Temporal lobe (tissue), 4 donors: ENCODE measurements at places on chromosomes 5 and 9. TPM values are rescaled to one million over a fixed set of nuclear protein-coding genes. Genes with fewer than 3 reads are reported as not detected.

Gene FAT2
- total RNA-seq = 1.7 TPM

Gene DAPK1
- total RNA-seq = 62.9 TPM

Gene SAXO1
- total RNA-seq = under 0.01 TPM

Gene FSTL4
- 0.98 TPM for total RNA-seq

Gene FBXO4
- 15.2 TPM for total RNA-seq

Gene SLC6A19
- total RNA-seq = under 0.01 TPM

Gene RLN1
- total RNA-seq = not detected

Gene FAM151B
- total RNA-seq = 19.2 TPM

Gene FOXD4L6
- not detected for total RNA-seq

Gene SPATA31C1
- not detected for total RNA-seq

Gene GRHPR
- total RNA-seq = 44.3 TPM

Gene TRIM36
- 79.2 TPM for total RNA-seq

Gene TNFSF15
- under 0.01 TPM for total RNA-seq

Gene OTULINL
- 15.5 TPM for total RNA-seq

Gene DENND1A
- 16.7 TPM for total RNA-seq

Gene SMIM33
- total RNA-seq = not detected

Gene DDX31
- total RNA-seq = 5.9 TPM

Gene SPIN1
- 256 TPM for total RNA-seq

Gene ACOT12
- total RNA-seq = 0.98 TPM

Gene NIM1K
- total RNA-seq = 5.9 TPM

Gene LHX3
- under 0.01 TPM for total RNA-seq

Gene HNRNPA0
- 40.1 TPM for total RNA-seq

Gene N4BP3
- total RNA-seq = 7.4 TPM

Gene IFNE
- not detected for total RNA-seq

Gene GPR151
- 0.25 TPM for total RNA-seq

Gene GPRIN1
- 104 TPM for total RNA-seq

Gene CLTB
- total RNA-seq = 42.3 TPM

Gene GARIN3
- not detected for total RNA-seq

Gene ASS1
- 16.2 TPM for total RNA-seq

Gene ARID3C
- not detected for total RNA-seq

Gene TAS2R1
- not detected for total RNA-seq

Gene SCGB3A2
- not detected for total RNA-seq

Gene NUTM2G
- total RNA-seq = not detected

Gene CD274
- total RNA-seq = 0.49 TPM

Gene P4HA2
- total RNA-seq = 8.9 TPM

Gene IL31RA
- total RNA-seq = not detected

Gene SLC6A3
- not detected for total RNA-seq

Gene PCA3
- 0.49 TPM for total RNA-seq

Gene MEGF9
- 59.5 TPM for total RNA-seq

Gene PCDHA8
- total RNA-seq = 7.6 TPM

Gene CSF1R
- total RNA-seq = 6.4 TPM
